Panc1 (cell line): ENCODE measurements at places on chromosomes 13 and 19.

GRCh38 chr13:58043971-58044370 lies 412.4 kb downstream of the PCDH17 start:
- DNase-seq = no peak

DNA sequence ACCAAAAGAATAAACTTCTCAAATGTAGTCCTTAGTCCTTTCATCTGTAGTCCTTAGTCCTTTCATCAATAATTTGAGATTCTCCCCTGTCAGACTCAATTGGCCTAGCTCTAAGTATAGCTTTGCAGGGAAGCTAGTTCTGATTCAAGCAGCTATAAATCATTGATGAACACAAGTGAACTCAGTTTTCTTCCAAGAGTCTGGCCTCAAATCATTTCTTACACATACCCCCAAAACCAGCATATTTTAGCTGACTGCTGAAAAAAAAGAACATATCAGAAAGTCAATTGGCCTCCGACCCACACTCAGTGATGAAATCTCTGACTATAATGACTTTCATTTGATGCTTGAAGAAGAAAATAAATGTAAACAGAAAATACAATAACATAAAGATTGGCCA lies 64.9 kb downstream of the TNFSF11 start:
- DNase-seq = no peak

- DNase-seq = no peak
These were observed 376.5 kb downstream of the KLF12 start for GRCh38 chr13:73757481-73758233.

GRCh38 chr13:39185326-39185725 lies 147.1 kb downstream of the NHLRC3 start:
- DNase-seq = no peak

- no peak for DNase-seq
These were observed 419 bp downstream of the KDM4B start for GRCh38 chr19:4969292-4969771.

DNA sequence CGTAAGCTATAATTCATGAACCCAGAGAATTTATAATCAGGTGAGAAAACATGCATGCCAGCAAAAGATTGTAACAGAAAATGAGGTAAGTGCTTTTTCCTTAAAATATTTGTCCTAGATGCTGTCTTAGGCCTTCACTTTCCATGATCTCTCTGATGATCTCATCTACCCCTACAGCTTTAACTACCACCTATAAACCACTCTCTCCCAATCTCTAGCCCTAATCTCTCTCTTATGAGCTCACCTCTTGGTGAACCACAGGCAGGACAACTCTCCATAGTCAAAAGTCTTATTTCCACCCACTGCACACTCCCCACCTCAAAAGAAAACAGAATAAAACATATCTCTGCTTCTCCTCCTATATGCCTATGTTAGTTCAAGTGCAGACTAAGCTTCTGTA lies 137.1 kb downstream of the SLC7A1 start:
- DNase-seq = no peak

- DNase-seq = no peak
These were observed 664 bp downstream of the MAST3 start for GRCh38 chr19:18097993-18098890.

DNA sequence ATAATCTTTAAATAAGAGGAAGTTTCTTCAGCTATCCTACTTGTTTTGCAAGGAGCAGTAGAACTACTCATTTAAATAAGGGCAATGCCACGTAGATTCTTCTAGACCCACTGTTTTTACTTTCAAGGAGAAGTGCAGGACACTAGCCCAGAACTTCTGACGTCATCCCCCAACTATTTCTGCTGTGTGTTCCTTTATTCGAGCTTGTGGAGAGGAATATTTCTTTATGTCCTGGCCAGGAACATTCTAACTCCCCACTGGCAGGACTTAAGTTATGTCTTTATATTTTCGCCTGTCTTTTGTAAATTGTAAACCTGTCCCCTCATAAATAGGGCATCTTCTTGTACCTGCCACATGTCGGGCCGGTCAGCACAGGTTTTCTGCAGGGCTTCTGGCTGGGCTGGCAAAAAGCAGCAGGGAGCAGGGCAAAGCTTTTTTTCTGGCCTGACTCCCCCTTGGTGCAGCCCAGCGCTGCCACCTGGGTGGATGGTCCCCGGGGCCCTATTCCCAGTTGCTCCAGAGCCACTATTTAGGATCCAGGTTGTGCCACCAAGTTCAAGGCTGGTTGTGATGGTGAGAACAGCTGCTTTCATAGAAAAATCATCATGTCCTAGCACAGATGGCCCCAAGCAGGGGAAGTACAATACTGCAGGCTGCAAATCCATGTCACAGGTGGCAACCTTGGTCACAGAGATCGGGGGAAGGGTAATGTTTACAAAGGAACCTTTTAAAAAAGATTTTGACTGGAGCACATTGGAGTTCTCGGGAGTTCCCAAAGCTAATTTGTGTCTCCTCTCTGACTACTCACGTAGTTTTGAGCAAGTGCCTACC lies 1.8 kb downstream of the MBNL2 start:
- no peak for DNase-seq

DNA sequence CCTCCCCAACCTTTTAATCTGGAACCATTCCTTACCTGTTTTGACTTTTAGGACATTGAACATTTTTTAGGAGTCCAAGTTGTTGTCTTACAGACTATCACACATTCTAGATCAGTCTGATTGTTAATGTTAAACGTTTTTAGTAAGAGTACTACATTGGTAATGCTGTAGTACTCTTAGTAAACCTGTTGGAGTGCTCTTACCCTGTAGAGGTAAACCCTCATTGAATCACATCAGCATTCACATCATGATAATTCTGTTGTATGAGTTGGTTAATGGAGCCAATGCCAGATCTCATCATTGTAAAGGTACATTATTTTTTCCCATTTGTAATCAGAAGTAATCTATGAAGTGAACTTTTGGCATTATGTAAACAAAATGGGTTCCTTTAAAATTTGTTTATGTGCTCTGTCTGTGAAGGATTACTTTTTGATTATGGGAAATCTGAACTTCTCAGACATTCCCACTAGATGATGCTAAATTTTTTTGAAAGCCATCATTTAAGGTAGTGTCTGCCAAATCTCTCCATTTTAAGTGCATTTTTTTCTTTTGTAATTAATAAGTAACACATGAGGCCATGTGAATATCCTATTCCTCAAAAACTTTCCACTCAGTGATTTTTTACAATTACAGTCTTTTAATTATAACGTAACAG lies 55.2 kb downstream of the VWA8 start:
- DNase-seq = peak; percentile 30

DNA sequence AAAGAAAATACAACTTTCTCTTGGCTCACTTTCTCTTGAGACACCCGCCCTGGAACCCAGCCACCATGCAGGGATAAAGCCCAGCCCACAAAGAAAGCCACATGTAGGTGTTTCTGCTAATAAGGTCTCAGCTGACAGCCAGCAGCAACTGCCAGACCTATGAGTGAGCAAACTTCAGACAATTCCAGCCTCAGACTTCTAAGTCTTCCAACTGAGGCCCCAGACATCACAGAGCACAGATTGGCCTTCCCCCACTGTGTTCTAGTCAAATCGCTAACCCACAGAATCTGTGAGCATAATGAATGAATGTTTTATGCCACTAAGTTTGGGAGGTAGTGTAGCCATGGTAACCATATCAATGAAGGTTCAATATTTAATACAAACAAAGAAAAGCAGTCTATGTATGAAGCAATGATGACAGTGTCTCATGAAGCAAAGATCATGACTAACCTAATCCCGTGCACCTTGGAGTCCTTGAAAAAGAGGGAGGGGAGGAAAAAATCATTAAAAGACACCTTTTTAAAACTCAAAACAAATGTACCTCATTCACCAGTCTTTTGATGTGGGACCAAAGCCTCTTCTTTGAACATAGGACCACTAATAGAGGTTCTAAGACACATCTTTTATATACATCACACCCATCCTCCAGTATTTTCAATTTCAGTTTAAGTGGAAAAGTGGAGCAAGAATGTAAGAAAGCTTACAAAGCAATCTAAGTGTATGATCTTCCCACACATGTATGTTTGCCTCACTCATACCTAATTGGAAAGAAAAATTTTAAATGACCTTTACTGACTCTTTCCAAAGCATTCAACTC lies 6.2 kb downstream of the MRPS31 start:
- DNase-seq = no peak

DNA sequence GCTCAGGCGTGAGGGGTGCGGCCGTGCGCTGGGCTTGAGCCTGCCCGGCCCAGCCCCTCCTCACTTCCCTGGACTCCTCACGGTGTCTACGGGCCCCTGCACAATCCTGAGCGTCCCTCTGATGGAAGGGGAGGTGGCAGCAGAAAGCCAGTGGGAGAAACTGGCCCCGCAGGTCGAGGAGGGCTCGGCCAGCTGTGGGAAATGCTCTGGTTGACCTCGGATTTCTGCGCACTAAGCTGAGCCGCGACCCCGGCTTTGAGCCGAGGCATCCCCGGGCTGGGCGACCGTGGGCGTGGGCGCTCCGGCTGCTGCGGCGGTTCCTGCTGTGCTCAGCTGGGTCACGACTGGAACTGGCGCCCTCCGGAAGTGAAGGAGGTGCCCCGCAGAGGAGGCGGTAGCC lies 70.1 kb downstream of the ZNF208 start:
- no peak for DNase-seq

- no peak for DNase-seq
These were observed 35.0 kb downstream of the EFNB2 start for GRCh38 chr13:106500445-106500844.

- no peak for DNase-seq
These were observed 16.3 kb downstream of the LATS2 start for GRCh38 chr13:21045100-21045499.

- DNase-seq = no peak
These were observed at the start of gene TICAM1 for GRCh38 chr19:4831304-4831978. TICAM1 (minus strand) TSS chr19:4831712; CDS start chr19:4818377, 13,335 bp downstream.

DNA sequence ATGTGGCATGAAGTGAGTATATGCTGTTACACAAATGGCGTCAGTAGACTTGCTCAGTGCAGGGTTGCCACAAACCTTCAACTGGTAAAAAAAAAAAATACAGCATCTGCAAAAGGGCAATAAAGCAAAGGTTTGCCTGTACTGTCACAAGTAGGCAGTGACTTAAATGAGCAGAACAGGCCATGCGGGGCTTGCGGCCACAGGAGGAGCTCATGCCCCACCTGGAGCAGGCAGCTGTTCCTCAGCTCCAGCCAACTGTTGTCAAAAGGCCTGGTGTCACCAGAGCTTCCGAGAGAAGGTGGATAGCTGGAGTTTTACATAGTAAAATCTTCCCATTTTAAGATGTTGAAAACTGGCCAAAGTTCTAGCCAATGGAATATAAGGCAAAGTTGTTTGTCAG lies 7.7 kb downstream of the ATP7B start:
- DNase-seq = no peak

DNA sequence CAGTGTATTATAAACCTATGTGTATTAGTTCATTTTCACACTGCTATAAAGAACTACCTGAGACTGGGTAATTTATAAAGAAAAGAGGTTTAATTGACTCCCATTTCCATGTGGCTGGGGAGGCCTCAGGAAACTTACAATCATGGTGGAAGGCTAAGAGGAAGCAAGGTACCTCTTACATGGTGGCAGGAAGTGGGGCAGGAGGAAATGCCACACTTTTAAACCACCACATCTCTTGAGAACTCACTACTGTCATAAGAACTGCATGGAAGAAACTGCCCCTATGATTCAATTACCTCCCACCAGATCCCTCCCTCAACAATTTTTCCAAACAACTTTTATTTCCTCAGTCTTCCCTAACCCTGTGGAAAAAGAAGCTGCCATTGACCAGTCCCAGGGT lies 14.5 kb upstream of the TPP2 start:
- no peak for DNase-seq

DNA sequence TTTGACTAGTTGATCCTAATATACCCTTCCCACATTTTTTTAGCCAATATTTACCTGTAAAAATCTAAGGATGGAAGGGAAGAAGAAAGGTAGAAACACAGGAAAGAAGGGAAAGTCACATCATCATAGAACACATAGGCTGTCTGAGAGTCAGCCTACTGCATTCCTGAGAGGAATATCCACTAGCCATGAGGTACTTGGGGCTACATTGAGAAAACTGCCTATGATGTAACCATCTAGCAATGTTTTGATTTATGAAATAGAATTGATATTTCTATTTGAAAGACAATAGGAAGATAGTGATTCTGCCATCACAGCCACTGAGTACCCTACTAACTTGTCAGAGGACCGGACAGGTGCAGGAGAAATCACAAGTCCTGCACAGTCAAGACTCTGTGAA lies 873.8 kb downstream of the GPC5 start:
- no peak for DNase-seq

GRCh38 chr19:49145573-49146407 lies 9.4 kb downstream of the HRC start:
- DNase-seq = peak; percentile 42

- DNase-seq = no peak
These were observed at the start of gene FXYD3 for GRCh38 chr19:35115177-35115951. FXYD3 (plus strand) TSS chr19:35115823; CDS start chr19:35119377, 3,554 bp downstream.

DNA sequence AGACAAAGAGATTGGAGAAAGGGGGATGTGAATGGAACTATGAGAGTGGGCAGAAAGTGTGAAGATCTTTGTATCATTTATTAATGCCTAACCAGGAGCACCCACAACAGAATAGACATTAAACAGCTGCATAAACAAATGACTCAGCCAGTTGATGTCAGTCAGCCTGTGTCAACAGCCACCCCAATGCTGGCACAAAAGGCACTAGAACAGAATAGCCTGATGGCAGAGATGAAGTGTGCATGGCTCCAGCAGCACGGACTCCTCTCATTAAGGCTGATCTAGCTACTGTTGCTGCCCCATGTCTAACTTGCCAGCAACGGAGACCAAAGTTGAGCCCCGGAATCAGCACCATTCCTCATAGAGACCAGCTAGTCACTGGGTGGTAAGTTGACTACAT lies 7.8 kb downstream of the CPB2 start:
- DNase-seq = no peak

DNA sequence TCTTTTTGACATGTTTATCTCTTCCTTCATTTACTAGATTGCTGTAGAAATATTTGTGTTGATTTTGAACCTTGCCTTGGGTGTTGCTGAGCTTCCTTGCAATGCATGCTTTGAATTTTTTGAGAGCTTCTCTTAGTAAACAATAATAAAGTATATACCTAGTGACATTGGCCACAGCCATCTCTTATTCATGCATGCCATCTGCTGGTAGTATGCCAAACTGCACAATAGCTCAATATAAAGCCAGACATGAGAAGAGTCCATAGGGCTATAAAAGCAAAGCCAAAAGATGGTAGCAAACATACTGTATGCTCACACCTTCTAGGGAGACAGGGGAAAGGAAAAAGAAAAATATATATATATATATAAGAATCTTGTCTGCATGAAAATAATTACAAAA lies 18.9 kb upstream of the ZSCAN5A start:
- no peak for DNase-seq

DNA sequence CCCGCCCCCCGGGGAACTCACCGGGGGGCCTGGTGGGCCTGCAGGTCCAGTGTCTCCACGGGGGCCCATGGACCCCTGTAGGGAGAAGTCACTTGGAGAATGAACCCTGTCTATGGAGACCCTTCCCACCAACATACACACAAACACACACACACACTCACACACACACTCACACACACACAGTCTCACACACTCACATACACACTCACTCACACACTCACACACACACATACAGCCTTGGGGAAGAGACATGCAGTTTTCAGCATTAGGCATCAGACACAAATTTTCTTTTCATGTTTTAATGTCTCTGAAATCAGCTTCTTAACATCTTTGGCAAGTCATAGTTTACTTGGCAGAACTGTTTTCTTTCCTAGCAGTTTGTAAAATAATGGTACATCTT lies 31.0 kb upstream of the OLFM2 start:
- no peak for DNase-seq
